ENCODE measurements at places on chromosomes 13 and 19.

DNA sequence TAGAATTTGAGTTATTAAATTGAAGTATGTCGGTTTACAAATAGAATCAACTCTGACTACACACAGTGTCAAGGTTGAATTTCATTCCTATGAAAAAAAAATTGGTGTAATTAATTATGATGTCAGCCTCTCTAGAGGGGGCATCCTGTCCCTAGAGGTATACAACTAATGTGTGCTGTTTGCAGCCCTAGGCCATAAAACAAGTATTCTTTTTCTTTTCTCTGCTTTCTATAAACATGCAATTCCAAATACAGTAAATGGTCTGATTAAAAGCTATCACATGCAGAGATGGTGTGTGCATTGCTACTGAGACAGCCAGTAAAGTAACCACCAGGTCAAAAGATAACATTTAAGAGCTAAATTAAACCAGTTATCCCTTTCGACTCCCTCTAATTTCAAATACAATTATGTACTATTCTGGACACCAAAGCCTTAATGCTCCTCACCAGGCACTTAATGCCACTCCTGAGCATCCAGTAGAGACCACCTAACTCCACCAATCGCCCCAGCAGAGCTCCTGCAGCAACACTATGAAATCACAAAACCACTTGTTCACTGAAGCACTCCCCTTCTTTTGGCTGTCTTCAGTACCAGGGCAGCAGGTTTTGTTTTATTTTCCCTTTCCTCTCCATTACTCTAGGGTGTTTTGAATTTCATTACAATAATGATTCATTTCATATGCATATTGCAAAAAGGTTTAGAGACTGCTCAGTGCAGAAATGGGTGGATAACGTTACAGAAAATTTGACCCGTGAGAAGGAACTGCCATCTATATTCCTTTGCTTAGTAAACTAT, 426.9 kb downstream of the PCDH9 start:
- DNase-seq, result no peak

DNA sequence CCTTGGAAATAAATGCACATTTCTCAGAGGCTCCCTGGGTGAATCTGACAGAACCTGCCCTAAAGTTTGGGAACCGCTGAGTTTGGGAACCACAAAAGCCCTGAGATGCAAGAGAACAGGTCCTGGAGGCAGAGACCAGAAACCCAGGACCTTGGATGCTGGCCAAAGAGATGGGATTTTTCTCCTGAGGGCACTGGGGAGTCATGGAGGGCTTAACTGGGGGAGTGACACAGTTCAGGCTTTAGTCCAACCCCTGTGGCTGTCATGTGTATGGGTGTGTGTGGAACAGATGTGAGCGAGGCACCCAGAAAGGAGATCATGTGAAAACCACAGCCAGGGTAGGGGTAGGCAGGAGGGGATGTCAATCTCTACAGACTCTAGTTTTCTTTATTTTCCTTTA, 3.9 kb upstream of the NCCRP1 start:
- DNase-seq, result no peak

DNA sequence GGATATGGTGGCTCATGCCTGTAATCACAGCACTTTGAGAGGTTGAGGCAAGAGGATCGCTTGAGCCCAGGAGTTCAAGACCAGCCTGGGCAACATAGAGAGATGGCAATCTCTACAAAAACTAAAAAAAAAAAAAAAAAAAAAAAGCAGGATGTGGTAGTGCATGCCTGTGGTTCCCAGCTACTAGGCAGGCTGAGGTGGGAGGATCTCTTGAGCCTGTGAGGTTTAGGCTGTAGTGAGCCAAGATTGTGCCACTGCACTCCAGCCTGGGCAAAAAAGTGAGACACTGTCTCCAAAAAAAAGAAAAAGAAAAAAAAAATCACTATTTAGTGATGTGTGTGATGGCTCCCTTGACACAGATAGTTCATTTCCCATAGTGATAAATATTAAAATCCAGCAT, 365.0 kb upstream of the NBEA start:
- no peak for DNase-seq

- no peak for DNase-seq
These were observed 1851.1 kb downstream of the PCDH9 start for GRCh38 chr13:65378943-65379519.

DNA sequence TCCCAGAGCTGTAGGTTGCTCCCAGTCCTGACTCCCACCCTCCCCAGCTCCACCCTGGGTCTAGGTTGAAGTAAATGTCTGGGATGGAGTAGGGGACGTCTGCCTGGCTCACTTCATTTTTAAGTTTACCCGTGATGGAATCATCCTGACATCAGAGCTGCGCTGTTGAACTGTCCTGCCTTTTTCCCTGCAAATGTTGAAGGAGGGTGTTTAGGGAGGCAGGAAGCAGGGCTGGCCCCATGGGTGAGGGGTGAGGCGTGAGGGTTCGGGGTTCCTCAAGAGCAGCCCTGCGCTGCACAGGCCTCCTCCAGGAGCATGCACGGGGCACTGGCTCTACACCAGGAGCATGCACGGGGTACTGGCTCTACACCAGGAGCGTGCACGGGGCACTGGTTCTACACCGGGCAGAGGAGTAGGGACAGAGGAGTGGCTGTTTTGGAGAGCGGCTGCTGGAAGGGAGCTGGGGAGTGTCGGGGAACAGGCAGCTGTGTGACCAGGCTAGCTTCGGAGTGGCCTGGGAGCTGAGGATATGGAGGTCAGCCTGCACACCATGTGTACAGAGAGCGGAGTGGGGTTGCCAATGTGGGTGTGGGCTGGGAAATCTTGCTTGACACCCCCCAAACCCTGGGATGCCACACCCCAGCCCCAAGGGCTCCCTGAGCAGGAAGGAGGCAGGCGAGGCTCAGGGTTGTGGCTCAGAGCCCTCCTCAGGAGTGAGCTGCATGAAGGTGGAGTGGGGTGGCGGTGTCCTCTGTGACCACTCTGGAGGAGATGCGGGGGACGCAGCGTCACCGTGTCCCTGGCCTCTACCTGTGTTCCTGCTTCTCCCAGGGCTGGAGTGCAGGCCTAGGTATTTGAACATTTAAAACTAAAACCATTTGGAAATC, 63.3 kb downstream of the GPR12 start:
- DNase-seq, result peak; percentile 45

- no peak for DNase-seq
These were observed 29.8 kb downstream of the ZNF571 start for GRCh38 chr19:37564624-37565369.

All from esophagus muscularis mucosa (tissue), 4 donors.